ENCODE measurements at places on chromosomes 2 and 18.

GRCh38 chr2:233801357-233802131, 23.4 kb downstream of the MROH2A start:
- DNase-seq, result no peak

DNA sequence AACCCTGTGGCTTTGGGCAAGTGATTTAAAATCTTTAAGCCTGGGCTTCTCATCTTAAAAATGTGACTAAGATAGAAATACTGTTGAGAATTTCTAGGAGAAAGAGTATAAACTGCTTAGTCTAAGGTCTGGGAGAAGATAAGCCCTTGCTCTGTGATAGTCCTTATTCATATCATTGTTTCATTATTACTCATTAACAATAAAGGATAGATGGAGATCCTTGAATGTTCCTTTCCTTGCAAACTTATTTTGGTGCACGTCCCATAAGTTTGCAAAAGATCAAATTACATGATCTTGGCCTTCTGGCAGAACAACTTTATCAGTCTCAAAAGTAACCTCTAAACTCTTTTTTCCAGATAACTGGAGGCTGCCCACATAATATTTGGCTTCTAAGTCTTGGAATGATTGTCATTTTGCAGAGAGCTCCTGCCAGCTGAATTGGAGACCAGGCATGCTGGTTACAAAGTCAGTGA, 138.3 kb downstream of the FAM124B start:
- no peak for DNase-seq

GRCh38 chr18:6255116-6255705, 159.5 kb downstream of the L3MBTL4 start:
- no peak for DNase-seq

DNA sequence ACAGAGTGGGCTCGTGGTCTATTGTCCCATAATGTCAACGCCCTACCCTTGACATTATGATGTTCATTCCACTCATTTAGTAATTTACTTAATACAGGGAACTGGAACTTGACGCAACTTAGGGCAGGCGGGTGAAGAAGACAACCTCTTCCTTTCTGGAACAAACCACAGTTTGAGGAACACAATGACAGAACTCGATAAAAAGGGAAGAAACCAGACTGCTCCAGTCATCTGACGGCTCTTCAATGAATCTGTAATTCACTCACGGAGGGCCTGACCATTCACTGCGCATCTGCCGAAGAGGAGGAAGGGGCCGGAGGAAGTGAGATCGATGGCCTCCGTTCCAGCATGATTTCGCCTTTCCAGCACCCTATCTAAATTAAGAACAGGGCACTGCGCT, 83.2 kb downstream of the BCL2 start:
- no peak for DNase-seq

DNA sequence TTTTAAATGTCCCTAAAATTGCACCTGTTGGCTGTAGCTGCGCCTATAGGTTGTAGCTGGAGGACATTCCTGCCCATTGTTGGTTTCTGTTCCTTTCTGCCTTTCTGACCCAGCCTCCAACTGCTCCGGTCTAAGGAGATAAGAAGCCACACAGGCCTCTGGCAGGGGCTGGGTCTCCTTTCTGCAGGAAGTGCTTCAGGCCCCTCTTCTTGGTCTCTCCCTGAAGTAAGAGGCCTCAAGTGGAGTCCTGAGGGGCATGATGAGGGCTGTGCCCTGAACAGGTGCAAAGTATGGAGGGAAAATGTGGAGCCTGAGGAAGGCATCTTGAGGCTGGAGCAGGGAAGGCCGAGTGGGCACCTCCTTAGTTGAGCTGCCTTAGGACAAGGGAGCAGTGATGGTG, 10.4 kb upstream of the SFTPB start:
- DNase-seq, result no peak

DNA sequence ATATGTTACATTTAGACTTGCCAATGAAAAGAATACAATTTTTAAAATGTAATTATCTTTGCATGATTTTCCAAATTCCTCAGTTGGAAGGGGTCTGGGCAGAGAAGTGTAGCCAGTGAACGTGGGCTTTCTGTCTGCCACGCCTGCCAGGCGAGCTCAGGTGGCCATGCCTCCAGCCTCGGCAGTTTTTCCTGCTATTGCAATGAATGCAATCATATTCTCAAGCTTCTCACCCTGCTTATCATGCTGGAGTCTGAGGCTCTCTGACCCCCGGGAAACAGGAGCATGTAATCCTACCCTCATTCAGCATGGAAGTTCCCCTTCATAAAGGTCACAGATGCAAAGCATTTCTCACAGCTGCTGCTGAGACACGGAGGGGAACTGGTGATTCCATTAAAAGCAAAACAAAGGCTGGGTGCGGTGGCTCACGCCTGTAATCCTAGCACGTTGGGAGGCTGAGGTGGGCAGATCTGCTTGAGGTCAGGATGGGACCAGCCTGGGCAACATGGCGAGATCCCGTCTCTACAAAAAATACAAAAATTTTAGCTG, 154.8 kb downstream of the MBP start:
- no peak for DNase-seq

- no peak for DNase-seq
Measured at GRCh38 chr2:108270768-108271506, 17.8 kb upstream of the SULT1C2 start.

GRCh38 chr2:241391892-241392665, 36.0 kb downstream of the FARP2 start:
- DNase-seq, result no peak

DNA sequence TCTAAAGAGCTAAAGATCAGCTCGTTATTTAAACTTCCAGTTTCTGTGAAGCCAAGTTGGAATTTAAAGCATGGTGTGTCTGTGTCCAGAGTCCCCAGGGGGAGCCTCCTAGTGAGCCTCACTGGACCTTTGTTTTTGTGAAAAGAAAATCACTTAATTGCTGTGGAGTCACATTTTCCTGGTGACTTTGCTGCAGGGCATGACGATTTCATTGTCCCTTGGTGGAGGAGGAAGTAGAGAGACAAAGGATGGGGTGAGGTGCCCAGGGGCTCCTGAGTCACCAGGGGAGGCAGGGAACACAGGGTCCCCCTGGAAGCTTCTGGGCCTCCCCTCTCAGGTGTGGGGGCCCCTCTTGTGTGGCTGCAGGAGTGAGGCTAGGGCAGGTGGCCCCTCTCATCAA, 19.7 kb downstream of the ATP6V1C2 start:
- DNase-seq, result no peak

- DNase-seq, result no peak
Measured at GRCh38 chr2:234249873-234250272, 199.4 kb downstream of the SPP2 start.

- DNase-seq, result no peak
Measured at GRCh38 chr2:78734221-78734620, 291.3 kb upstream of the REG3G start.

GRCh38 chr2:43152741-43153647, 73.4 kb downstream of the ZFP36L2 start:
- DNase-seq, result no peak

DNA sequence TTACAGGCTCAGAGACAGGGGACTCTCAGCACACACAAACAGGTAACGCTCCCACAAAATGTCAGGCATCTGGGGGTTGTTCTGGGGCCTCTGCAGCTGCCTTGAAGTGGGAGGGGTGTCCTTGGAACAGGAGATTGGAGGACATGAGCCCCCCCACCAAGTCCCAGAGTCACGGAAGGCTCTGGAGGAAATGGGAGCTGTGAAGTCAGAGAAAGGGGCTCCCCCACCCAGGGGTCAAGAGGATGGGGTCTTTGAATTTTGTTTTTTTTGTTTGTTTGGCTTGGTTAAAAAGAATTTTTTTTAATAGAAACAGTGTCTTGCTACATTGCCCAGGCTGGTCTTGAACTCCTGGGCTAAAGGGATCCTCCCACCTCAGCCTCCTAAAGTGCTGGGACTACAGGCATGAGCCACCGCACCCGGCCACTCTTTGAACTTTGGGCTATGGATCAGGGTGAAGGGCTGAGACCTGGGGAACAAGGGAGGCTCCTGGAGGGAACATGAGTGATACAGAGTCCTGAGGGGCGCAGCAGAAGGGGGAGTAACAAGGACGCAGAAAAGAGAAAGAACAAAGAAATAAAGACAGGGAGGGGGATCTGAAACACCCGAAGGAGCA, 46.8 kb downstream of the TNS1 start:
- DNase-seq, result no peak

DNA sequence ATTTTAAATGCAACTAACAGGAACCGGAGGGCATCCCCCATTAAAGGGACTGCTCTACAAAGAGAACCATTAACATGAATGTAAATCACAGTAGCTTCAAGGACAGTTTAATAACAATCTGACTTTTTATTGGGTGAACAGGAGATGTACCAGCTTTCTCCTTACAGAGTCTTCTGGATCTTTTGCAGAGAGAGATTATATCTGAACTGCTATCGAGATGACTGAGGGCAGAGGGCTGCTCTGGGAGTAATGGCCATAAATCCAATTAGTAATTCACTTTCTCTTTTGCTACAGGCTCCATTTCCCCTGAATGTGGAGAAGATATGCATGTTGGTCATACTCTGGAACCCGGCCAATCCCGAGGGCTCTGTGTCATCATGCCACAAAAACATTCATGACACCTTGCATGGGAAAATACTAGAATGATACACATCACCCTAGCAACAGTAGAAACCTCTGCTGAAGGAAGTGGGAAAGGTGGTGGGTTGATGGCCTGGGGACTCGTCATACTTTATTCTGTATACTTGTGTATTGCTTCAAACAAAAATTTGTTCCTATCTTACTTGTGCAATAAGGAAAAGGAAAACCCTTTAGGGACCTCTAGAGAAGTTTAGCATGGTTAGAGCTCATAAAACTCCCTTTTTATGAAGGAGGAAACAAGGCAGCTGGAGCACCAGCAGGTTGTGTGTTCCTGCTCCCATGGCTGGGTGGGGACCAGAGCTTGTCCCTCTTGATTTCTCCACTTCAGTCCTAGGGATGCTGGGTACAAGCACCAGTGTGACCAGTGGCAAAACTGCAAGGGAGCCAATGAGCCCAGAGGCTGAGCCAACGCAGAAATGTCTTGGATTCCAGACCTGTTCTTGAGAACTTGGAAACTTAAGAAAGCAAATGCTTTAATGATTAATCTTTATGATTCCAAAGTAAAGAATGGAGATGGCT, 26.0 kb downstream of the CTAGE1 start:
- peak; percentile 61 for DNase-seq

DNA sequence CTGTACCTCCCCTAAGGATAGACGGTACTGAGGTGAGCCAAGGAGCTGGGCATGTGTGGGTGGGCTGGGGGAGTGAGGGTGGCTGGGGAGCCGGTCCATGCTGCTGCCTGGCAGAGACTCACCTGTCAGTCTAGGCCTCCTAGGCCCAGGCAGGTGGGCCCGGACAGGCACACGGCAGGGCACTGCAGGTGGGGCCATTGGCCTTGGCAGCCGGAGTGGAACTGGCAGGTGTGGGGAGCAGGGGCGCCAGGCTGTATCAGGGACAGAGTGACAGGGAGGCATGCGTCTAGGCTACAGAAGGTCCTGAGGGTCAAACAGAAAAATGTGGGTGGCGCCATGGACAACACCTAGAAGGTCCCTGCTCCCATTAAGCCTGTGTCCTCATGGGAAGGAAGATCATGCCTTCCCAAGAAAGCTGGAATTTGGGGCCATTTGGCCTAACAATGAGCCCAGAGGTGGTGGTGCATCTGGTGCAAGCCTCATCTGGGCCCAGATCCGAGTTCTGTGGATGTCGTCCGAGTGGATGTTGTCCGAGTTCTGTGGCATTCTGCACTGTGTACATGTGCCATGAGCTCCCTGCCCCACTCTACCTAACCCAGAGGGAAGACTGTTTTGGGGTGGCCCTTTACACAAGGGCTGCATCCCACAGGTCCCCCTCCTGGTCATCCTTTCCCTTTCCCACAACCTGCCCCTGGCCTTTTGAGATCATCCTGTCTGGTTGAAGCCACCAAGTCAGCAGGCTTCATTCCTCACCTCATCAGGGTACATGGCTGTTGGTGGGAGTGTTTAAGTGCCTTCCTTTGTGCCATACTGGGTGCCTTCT, 249.7 kb downstream of the GLI2 start:
- no peak for DNase-seq

Measured in activated CD8-positive, alpha-beta memory T cell treated with anti-CD3 and anti-CD28 coated beads, Interleukin-2, amount 50 U/mL, for 4 hours (primary cell).